ENCODE measurements at places on chromosomes 7 and 10.
A peak's percentile ranks its signal among the peaks of the same experiment; 100 is the strongest.

DNA sequence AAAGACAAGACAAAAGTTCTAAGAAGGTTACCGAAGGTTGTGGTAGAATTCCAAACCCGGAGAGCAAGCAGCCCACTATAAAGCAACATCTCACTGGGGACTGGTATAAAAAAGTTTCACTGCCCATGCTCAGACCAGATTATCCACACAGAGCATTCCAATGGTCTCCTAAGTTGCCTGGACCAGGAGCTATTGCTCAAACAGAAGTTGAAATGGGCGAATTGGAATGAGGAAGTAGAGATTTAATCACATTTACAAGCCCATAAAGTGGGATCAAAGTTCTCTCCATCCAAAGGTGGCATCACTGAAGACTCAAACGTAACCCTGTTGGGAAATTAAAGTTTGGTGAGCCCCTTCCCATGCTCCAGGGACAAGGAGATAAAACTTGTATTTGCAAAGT is 19.8 kb downstream of the OR2F1 start:
- no peak for DNase-seq

DNA sequence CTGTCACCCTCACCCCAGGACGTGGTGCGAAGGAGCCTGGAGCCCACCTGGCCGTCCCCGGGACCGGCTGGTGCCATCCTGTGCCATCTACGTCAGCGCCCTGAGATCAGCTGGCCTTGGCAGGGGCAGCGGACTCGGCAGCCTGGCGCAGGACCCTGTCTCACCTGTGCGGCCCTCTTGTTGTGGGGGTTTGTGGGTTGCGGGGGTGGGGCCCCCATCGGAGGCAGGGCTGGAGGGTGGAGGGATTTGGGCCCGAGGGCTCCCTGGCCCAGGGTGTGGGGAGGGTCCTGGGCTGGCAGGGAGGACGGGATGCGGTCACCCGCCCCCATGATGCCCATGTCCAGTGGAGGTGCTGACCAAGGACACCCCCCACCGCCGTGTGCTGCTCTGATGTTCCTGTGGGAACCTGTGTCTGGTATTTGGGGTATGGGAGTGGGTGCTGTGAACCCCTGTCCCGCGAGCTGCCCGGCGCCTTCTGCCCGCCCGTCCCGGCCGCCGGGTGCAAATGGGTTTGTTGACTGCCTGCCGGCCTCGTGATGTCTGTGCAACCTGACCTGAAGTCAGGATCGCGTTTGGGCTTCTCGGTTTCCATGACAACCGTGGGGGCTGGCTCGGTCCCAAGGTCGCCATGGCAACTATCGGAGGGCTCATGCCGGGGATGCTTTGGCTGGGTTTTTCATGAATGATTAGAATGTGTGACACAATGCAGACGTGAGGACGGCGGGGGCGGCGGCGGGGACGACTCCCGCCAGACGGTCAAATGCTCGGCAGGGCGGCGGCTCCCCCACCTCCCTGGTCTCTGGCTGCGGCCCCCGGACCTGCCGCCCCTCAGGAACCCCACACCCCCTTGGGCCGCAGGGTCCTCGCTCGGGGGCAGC is 7.3 kb downstream of the MAFK start:
- DNase-seq, result peak; percentile 8

DNA sequence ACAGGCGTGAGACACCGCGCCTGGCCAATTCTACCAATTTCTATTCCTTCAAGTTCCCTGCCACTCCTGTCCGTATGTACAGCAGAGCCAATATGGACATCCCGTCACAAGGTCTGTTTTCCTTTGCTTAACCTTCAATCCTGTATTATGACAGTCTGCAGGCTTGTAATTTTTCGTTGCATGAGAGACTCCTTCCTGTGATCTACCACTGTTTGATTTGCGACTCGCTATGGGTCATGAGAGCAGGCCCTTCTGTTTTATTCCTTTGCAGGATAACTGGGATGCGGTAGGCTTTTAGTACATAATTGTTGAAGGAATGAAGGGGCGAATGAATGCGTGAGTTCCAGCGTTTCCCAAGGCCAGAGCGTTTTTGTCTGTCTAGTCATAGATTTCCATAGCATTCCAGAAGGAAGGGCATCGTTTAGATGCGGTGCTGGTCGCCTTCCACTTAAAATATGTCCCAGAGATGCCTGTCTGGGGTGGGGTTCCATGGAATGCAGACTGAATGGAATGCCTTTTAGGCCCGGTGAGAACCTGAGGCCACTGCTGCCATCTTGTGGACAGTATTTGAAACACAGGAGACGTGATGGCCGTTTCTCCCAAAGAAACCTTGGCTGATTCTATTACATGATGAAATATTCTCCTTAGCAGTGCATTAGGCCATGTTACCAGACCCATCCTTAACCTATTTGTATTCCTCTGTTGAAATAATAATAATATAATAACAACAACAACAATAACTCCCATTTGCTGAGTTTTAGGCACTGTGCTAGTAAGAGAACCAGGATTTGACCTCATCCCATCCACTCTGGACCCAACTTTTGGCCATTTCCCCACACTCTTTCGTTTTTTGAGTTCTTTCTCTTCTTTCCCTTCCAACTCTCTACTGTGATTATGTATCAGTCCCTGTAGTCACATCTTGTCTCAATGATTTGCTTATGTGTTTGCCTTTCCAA is 193.2 kb downstream of the MYOF start:
- peak; percentile 31 for DNase-seq

DNA sequence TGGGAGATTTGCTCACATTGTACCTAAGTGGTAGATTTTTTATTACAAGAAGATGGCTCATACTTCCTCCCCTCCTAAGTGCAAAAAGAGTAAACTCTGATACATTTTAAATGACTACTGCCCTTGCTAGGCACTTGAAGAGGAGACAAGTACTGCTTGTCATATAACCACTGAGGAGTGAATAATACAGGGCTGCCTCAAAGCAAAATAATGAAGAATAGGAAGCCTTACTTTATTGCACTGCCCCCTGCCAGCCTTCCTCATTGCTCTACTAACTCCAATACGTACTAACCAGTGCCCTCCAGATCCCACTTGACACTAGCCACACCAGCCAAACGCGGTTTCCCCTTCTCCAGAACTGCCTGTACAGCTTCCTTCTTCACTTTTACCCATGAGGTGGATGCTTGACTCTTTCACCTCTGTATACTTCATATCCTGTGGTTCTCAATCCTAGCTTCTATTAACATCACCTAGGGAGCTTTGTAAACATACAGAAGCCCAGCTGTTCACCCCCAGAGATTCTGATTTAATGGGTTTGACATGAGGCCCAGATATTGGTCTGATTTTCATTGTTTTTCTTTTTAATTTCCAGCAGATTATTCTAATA is 11.7 kb upstream of the MTERF1 start:
- DNase-seq, result no peak

- DNase-seq, result no peak
Measured at GRCh38 chr10:30822693-30823465, 193.3 kb upstream of the LYZL2 start.

DNA sequence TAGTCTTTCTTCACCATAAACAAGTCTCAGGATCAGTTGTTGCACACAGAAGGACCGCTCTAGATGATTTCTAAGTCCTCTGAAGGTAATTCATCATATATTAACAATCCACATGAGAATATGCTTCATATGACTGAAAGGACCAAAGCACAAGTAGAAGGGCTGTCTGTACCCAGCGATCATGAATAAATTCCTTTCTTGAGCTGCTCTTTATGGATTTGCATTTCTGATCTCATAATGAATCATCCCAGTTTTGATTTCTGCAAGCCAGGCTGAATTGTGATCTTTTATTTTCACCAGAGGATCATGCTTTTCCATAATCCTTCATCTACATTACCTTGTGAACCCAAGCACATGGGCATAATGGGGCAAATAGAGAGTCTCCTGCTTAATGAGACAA is 675.6 kb downstream of the MAGI2 start:
- DNase-seq, result no peak

DNA sequence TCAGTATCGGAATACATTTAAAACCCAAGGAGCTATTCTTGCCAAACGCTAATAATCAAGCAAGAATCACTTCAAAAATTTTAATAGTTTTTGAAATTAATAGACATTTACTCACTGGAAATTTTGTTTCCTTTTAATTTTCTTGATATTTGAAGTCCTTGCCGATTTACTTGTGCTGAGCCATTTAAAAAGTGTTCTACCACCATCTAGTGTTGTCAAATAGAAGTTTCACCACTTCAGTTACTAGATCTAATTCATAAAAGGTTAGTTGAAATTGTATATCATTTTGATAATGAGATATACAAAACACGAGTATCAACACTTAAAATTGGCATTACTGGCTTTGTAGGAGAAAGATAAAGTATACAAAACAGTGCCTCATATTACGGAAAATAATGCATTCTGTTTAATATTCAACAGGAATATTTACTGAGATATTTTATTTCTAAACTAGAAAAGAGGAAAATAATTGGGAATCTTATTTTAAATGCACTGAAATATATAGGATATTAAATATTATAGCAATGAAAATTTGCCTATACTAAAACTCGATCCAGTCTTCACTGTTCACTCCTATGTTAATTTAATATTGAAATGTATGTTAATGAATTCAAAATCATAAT is 664.8 kb upstream of the SEMA3D start:
- DNase-seq, result no peak

GRCh38 chr7:70193514-70193913 is 595.2 kb downstream of the AUTS2 start:
- DNase-seq, result no peak

DNA sequence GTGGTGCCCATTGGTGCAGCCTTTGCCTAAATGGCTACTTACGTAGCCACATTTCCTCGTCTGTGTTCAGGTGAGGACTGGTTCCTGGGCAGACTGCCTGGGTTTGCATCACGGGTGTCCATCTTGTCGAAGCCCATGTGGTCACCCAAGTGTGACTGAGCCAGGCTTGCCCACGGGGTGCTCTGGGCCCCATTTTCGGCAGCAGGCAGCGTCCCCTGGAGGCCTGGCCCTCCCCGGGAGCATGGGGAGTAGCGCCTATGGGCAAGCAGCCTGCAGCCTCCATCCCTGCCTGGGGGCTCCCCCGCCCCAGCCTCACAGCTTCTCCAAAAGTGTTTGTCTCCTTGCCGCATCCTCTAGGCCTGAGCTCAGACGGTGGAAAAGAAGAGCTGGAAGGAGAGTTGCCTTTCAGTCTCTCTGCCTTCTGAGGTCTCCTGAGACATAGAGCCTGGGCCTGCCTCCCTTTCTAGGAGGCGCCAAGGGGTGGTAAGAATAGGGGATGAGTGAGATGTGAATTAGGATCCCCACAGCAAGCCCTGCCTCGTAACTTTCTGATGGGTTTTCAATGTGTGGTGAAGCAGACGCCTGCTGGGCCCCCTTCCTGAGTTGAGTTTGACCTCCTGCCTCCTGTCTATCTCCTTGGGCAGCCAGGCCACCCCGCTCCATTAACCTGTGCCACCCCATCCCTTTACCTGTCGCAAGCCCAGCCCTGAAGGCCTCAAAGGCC is 42.7 kb downstream of the HTRA1 start:
- DNase-seq, result no peak

- DNase-seq, result no peak
Measured at GRCh38 chr7:7395785-7396184, 139.9 kb downstream of the COL28A1 start.

DNA sequence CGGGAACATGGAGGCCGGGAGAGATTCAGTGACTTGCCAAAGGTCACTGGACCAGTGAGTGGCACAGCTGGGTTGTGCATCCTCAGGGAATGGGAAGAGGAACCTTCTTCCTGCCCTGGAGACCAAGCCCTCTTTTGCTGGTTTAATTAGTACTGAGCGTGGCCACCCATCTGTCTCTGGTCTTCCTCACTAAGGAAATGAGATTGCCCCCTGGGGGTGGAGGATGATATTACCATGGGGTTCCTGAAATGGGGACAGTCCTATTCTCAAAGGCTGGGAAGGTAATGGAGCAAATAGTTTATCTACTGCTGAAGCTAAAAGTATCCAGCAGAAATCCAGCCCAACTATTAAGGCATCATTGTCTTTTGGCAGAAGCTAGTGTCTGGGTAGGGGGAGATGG is 98.6 kb upstream of the FGFR2 start:
- no peak for DNase-seq

DNA sequence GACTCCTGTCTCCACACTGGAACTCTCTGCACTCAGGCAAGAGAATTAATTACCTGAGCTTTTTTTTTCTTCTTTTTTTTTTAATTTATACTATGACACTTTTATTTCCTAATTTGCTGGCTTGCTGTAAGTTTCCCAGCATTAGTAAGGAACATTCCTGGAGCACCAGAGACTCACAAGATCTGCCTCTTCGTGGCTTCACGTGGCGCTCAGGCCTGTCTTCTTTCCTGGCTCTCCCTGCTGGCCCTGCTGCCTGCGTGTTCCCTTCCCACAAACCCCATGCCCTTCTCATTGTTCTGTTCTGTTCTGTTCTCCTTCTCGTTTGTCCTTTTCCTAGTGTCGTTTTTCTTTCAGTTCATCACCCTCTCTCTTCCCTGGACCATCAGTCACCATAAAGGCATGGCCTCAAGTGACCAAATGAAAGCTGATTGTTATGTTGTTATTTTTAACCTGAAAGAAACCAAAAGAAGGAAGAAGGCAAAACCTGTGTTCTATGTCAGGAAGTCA is 591.6 kb upstream of the PFKP start:
- no peak for DNase-seq

DNA sequence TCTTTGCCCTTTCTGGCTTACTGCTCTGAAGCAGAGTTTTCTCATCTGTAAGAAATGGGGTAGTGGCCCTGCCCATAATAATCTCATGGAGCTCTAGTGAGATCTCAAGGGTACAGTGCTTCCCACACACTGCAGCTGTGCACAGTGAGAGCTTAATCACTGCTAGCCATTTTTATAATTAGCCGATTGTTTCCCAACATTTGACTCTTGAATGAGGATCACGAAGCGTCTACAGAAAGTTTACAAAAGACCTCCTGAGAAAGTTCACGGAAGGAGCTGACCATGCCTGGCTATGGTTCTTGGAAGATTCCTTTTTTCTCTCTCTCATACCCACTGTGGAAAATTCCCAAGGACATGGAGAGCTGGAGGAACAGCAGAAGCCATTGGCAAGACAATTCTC is 70.4 kb downstream of the FAM171A1 start:
- DNase-seq, result no peak

- DNase-seq, result no peak
Measured at GRCh38 chr7:143315776-143316175, at the start of gene CLCN1. Gene CLCN1, plus strand, starts transcription at chr7:143316111. Its CDS starts 102 bp downstream, at chr7:143316213.

- no peak for DNase-seq
Measured at GRCh38 chr10:117214401-117214800, 17.1 kb downstream of the KCNK18 start.

DNA sequence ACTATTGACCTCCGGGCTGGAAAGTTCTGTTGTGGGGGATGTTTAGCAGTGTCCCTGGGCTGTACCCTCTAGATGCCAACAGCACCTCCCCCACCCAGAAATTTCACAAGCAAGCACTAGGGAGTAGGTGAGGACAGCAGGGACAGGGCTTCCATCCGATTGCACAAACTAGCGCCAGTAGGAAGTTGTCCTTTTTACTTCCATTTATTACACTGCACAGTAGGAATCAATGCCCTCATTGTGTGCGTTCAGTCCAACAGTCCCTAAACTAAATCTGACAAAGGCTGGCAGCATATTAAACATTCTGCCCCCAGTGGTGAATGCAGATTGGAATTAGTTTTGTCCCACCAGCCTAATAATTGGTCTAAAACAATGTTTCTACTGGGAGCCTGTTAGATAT is 6.4 kb upstream of the SOSTDC1 start:
- no peak for DNase-seq

- no peak for DNase-seq
Measured at GRCh38 chr10:111175787-111176186, 99.0 kb downstream of the ADRA2A start.

GRCh38 chr10:115129752-115130151 is 36.6 kb downstream of the ATRNL1 start:
- no peak for DNase-seq

GRCh38 chr10:103188853-103189252 is 4.2 kb downstream of the NT5C2 start:
- DNase-seq, result no peak

GRCh38 chr7:16801111-16801542 is 3.7 kb downstream of the AGR2 start:
- no peak for DNase-seq

All from T-helper 1 cell (primary cell).